ENCODE measurements at places on chromosomes 16 and 17.
A peak's percentile ranks its signal among the peaks of the same experiment; 100 is the strongest.

DNA sequence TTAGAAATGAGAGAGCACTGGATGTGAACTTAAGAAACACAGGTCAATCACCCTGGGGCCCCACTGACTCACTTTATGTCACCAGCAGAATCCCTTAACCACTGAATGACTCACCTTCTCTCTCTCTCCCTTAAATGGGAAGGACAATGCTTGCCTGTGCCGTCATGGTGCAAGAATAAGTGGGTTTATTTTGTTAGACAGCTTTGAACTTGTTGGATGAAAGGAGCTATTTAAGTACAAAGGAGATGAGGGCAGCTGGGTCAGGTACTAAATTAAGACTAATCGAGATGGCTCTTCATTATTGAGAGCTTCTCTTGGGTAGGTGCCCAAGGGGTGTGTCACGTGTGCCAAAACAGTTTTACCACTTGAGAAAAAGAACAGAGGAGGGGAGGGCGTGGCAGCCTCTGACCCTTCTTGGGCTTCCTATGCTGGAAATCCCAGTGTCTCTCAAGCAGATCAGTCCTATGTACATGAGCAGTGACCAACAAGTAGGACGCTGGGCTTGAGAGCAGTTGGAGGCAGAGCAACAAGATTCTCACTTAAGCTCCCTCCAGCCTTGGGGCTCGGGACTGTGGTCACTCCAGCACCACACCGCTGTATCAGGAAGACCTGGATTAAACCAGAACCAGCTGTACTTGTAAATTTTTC, 6.7 kb upstream of the KRT31 start:
- no peak for DNase-seq

DNA sequence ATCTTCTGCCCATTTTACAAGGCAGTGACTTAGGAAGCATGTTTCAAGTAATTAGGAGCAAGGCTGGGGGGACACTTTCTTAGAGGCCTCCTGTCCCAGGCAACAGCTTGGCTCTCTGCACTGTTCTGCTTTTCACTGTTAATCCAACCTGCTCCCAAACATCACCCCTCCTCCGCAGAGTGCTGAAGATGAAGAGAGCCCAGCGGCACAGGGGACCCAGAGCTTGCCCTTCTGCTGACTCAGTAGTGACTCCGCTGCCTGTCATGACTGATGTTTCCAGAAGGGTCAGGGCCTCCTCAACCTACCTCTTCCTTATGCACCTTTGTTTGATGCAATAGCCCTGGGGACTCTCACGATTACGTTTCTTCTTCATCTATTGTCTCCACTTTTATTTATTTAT, 38.9 kb upstream of the NDRG4 start:
- DNase-seq: no peak

GRCh38 chr17:59154292-59154720, 680 bp downstream of the SKA2 start:
- DNase-seq: peak; percentile 89

DNA sequence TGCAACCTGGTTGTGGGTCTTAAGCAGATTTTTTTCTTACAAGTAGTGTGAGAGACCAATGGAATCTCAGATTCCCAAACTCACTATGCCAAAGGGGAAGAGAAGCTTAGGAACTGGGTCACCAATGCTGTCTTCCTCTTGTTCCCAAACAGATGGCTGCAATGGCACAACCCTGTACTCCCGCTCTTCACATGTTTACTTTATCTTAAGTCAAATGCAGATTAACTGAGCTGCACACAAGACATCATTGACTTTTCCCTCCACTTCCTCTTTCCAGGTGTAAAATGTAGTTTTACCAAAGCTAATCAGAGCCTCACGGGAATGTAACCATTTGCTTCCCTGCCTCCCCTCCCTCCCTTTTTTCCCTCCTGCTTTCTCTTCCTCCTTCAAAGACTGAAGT, 14.4 kb upstream of the CD300E start:
- no peak for DNase-seq

DNA sequence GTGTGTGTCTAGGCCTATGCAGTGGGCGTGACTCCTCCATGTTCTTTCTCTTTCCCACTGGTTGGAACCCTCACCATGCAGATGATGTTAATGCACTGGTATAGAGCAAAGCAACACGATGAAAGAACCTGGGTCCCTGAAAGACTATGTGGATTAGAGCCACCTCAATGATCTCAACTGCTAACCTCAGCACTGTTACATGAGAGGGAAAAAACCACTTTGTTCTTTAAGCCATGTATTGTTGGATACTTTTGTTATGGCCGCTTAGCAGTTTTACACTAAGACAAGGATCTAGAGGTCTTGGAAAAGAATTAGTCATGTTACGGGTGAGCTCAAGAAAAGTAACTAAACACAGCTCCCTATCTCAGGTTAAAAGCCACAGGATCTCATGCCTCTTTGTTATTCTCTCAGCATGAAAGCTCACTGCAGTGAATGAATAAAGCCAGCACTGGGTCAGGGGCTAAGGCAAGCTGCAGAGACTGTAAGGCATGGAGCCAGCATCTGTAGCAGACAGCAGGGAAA, 56.6 kb upstream of the RBBP6 start:
- DNase-seq: no peak

DNA sequence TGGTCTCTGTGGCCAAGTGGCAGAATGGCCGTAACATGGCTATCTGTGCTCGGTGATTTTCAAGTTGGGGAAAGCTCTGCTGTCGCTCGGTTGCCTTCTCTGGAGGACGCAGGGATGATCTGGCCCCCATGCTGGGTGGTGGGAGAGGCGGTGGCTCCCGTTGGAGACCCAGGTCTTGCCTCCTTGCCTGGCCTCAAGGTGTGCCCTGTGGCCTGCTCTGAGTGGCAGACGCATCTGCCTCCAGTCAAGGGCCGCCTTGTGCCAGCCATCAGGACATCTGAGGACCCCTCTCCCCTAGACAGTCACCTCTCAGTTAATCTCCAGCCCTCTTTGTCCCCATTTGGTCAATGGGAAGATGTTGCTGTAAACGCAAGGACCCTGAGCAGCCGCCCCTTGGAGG, 165.9 kb downstream of the CCDC182 start:
- no peak for DNase-seq

DNA sequence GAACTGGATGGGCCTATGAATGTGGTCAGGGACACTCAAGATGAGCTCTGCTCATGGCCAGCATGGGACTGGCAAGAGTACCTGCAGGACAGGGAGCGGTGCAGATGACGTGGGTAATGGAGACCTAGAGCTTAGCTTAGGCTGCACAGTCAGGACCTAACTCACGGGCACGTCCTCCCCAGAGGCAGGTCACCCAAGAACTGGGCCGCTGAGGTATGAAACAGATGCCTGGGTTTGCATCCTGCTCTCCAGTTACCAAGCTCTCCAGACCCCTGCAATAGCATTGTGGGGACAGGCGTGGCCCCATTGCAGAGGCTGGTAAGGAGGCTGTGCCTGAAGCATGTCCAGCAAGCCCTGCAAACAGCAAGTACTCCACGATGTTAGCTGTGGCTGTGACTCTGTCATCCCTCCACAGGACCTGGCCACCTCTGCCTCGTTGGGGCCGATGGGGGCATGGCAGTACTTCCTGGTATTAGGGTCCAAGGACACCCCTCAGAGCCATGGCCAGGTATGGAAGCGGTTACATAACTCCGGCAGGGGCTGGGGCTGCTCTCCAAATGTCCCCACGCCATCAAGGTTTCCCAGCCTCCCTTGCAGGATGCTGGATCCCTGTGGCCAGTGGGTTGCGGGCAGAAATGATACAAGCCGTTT, 37.5 kb upstream of the RBFOX3 start:
- no peak for DNase-seq

DNA sequence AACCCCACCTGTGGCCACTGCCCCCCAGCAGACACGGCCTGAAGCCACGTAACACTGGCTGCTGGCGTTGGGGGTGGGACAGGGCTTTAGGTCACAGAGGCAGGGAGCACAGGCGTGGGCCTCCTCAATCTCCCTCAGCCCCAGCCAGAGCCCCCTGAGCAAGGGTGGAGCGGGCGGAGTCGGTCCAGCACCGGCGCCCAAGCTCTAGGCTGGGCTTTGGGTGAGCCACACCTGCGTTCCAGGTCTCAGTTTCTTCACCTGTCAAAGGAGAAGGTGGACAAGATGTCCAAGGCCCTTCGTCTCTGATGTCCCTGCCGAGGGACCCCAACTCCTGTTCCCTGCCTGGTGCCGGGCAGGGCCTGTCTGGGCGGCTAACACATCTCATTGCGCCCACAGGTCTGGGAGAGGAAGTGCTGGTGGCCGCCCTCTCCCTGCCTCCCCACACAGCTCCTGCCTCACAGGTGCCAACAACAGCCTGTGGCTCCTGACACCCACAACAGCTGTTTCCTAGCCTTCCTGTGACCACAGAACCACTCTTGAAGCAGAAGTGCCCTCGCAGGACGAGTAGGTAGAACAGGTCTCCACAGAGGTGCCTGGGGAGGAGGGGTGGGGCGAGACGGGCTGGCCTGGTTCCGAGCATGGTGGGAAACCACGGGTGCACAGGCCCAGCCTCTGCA, 12.0 kb downstream of the FAM83G start:
- DNase-seq: peak; percentile 9

- no peak for DNase-seq
Measured at GRCh38 chr17:27069842-27070508, 223.9 kb upstream of the WSB1 start.

GRCh38 chr16:31072540-31073141, 1.4 kb downstream of the ZNF668 start:
- no peak for DNase-seq

DNA sequence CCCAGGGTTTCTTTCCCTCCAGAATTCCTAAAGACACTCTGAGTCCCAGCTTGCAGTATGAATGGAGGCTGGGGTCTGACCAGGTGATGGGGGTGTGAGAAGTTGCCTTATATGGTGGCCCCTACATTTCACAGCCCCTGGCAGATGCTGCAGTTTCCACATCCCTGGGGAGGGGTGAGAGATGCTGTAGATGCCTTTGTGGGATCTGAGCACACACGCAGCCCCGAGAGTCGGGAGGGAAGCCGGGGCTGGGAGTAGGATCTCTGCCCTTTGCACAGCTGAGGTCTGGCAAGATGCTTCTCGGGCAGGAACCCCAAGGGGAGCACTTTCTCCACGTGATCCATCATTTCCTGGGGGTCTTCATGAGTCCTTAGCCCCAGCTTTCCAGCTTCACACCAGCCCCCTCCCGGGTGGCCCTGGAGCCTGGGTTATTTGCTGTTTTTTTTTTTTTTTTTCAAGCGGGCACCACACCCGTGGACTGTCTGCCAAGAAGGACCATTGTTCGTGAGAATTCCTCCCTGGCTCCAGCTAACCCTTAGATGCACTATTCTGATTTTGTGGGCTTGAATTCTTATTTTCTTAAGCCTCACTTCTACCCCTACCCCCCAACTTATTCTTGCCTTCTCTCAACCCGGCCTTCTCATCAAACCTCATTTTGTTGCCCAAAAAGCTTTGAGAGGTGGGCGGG, 50.6 kb downstream of the NTN1 start:
- DNase-seq: no peak

DNA sequence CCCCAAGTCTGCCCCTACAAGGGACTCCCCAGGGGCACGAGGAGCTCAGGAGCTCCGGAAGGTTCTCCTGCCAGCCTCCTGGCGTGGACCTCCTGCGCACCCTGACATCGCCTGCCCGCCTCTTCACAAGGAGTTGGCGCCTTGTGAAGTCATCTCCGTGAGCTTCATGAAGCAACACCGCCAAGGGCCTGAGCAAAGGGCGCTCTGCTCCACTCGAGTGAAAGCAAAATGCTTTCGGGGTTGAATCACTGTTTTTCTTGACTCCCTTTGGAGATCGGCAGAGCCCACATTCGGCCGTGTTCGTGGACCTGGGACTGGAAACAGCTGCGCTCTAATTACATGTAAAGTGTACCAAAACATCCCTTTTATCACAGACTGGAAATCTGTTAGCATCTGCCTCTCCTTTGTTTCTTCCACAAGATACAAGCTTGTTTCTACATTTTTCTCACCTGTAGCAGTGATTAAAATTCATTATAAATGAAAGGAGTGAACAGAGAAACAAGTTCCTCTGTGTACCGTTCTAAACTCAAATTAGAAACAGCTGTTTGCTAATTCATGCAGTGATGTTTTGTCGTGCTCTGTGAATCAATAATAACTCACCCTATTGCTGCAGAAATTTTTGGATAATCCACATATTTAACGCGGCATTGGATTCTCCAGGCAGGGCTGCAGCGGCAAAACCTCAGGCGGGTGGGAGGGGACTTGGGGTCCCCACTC, 203.3 kb downstream of the ZNF423 start:
- peak; percentile 46 for DNase-seq

DNA sequence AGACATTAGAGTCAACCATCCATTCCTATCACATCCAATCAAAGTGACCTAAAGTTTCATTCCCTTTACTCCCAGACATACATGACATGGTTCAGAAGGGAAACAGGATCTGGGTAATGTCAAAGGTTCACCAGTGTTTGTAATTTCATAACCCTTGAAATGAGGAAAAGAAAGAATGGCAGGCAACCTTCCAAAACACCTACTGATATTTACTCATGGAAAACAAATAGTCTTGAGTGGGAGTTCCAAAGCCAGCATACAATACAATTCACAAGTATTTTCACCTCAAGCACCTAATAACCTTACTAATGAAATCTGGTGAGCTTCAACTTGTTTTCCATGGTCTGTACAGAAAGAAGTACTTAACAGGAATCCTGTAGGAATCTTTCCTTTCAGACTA, 72.5 kb upstream of the AXIN2 start:
- DNase-seq: no peak

DNA sequence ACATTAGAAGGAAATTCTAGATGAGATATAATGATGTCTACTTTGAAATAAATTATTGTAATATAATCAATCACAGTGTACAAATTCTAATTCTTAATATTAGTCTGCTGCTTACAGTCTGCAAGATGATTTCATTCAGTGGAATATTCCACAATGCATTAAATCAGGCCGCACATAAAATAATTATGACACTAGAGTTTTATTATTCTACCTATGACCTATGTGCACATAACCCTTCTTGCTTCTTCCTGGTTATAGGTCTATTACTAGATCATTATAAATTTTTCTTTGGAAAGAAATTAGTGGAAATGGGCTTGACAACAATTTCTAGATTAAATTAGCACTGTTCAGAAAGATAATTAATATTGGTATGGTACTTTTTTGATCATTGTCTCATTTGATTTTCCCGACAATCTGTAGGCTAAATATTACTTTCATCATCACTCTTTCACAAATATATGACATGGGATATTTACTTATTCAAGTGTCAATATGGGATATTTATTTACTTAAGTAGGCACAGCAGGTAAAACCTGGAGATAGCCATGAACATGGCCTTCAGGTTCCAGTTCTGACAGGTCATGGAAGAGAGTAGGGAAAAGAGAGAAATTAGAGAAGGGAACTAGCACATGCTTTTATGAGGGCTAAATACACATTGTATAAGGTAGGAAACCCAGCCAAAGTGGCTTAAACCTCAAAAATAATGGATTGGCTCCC, 476.4 kb downstream of the TOX3 start:
- no peak for DNase-seq

DNA sequence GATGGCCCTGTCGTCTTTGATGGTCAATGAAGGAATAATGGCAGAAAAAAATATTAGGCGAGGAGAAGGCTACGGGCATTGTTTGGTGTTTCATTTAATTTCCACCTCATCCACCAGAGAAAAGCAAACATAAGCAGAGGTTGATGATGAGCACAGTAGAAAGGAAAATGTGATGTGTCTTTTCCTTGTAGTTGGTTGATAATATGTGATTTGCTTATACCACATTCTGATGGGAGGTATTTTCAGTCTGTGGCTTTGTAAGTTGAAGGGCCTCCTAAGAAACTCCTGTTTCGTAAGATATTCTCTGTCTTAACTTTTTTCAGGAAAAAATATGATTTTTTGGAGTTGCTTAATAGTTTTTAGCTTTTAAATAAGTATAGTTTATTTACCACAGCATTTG, 215.7 kb downstream of the PRKCA start:
- no peak for DNase-seq

- peak; percentile 20 for DNase-seq
Measured at GRCh38 chr16:85754413-85754812, 3.5 kb upstream of the C16orf74 start.
